ENCODE measurements at places on chromosomes 16 and 17.

- peak; percentile 60 for DNase-seq
These were observed at the start of gene ADCY7 for GRCh38 chr16:50266337-50267091. ADCY7 (plus strand) TSS chr16:50266551; CDS start chr16:50288180, 21,629 bp downstream.

GRCh38 chr16:74079232-74079586, 217.4 kb upstream of the PSMD7 start:
- DNase-seq, result no peak

- no peak for DNase-seq
These were observed 146.0 kb downstream of the FTO start for GRCh38 chr16:53849994-53850393.

DNA sequence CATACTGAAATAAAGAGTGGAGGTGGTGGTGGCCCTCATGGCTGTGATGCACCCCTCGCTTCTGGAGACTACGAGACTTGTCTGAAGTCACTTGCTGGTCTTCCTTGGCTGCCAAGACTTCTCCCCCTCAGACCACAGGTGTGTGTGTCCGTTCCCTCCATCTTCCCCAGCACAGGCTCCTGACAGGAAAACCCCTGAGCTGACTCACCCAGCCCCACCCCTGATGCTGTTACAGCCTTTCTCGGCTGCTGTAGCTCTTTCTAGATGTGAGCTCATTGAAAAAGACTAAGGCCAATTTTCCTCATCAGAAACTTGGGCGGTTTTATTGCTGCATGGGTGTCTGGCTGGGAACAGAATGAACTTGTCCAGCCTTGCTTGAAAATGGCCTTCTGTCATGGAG, 296.9 kb downstream of the TMEM114 start:
- no peak for DNase-seq

GRCh38 chr16:30927789-30928378, 4.5 kb downstream of the FBXL19 start:
- no peak for DNase-seq

GRCh38 chr16:8675183-8676159, 1.1 kb downstream of the ABAT start:
- no peak for DNase-seq

- no peak for DNase-seq
These were observed 2.9 kb upstream of the SCIMP start for GRCh38 chr17:5237541-5238016.

GRCh38 chr17:31653691-31654090, 205.4 kb downstream of the COPRS start:
- no peak for DNase-seq

DNA sequence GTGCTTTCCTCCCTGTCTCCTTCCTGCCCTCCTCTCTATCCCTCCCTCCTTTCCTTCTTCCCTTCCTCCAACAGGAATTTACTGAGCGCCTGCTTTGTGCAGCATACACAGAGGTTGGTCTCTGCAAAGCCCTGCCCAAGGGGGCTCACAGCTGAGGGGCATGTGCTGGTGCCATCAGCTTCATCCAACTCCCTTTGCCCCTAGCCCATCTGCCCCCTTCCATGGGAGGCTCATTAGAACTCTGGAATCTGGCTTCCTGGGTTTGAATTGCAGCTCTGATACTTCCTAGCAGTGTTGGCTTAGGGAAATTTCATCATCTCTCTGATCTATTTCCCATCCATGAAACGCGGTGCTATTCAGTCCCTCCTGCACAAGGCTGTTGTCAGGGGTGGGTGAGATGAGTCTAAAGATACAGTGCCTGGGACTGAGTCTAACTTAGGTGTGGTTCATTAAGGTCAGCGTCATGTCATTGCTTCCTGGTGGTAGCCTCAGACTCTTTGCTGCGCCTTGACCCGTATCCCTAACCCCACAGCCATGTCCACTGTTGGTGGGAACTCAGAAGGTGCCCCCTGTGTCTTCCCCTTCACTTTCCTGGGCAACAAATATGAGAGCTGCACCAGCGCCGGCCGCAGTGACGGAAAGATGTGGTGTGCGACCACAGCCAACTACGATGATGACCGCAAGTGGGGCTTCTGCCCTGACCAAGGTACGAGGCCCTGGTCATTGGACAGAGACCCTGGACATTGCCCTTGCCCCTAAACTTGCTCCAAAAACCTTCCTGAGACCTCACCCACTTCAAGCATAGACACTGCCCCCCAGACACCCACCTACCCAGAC, 10.3 kb downstream of the MMP2 start:
- DNase-seq, result no peak

- DNase-seq, result no peak
These were observed 16.5 kb upstream of the ZNF750 start for GRCh38 chr17:82856361-82856760.

GRCh38 chr17:77011173-77012011, 129.4 kb upstream of the SEC14L1 start:
- DNase-seq, result no peak

- no peak for DNase-seq
These were observed 356.0 kb downstream of the CA10 start for GRCh38 chr17:51802544-51802943.

DNA sequence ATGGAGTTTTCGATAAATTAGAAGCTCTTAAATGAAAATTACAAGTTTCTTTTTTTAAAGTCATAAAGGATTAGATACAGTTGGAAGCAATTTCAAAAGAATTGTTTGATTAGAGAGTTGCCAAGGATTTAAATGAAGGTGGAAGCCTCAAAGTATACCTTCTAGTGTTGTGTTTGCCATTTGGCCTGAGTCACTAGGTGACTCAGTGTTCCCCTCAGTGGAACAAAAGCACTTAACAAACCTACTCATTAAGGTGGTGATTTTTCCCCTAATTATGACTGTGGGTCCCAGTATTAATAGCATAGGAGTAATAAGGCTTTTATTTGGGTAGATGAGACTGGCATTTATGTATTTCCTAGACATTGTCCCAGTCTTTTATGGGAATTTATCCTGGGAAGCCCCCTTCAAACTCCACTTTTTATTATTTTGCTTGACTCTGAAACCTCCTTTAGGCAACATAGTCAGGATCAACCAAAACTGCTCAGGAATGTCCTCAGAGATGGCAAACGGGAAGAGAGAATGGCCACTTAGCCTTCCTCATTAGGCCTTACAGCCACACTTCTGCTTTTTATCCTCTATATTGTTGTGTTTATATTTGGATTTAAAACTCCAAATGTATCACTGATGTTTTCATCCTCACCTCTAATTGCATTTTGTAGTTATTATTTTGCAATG, 161.0 kb downstream of the FTO start:
- DNase-seq, result no peak

GRCh38 chr17:13918247-13918646, 151.1 kb upstream of the COX10 start:
- DNase-seq, result no peak

DNA sequence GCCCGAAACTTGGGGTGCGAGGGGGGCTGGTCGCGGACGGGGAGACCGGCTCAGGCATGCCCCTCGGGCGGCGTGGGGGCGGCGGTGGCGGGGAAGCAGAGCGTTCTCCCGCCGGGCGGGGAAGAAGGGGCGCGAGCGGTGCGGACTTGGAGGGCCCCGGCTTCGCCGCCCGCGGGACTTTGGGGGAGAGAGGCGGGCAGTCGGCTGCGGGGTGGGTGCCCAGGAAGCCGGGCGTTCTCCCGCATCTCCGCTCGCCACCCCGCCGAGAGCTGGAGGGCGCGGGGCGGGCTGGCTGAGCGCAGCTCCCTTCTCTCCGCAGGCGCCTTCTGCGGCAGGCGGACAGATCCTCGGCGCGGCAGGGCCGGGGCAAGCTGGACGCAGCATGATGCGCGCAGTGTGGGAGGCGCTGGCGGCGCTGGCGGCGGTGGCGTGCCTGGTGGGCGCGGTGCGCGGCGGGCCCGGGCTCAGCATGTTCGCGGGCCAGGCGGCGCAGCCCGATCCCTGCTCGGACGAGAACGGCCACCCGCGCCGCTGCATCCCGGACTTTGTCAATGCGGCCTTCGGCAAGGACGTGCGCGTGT, 772 bp downstream of the NTN1 start:
- no peak for DNase-seq

- no peak for DNase-seq
These were observed 204.5 kb upstream of the CDH8 start for GRCh38 chr16:62240722-62241121.

GRCh38 chr16:65224994-65225393, 103.1 kb upstream of the CDH11 start:
- no peak for DNase-seq

DNA sequence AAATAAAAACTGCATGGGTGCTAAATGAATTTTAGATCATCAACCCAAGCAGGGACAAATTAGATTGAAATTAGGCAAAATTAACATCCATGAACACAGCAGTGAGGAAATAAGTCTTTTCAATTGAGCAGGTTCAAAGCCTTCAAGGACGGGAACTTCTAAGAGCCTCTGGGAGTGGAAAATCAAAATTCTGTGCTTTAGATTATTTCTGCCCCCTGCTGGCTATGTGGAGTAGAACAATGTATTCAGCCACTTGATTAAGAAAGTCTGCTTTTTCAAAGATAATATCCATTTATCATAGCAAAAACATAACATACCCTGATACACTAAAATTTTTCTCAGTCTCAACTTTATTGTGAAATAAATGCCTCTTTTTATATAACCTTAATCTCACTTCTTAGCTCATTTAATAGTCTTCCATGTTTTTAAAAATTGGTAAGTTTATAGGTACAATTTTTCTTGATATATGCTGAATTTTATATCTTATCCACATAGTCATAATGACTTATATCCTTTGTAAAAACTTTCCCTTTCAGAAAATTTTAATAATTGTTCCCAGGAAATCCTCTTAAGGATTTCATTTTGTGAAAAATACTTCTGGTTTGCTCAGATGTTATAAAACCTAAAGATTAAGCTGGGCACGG, 28.1 kb upstream of the NOL11 start:
- DNase-seq, result no peak

DNA sequence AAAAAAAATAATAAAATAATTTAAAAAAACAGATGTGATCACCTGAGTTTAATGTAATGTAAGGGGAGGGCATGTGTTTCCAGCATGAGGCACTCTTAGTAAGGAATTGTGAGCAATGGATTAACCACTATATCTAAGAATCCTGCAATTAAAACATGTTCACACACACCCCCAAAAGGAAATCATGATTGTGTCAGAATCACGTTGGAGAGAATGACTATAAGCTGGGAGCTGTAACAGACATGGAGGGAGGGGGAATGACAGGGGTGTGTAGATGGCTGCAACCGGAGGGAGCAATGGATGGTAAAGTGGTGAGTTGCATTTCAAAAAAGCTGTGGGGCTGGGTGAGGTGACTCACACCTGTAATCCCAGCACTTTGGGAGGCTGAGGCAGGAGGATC, 13.6 kb upstream of the CCL22 start:
- DNase-seq, result no peak

GRCh38 chr16:19555186-19555937, at the start of gene VPS35L:
VPS35L (plus strand) TSS chr16:19555703; CDS start chr16:19555730, 27 bp downstream.
- DNase-seq, result peak; percentile 94

DNA sequence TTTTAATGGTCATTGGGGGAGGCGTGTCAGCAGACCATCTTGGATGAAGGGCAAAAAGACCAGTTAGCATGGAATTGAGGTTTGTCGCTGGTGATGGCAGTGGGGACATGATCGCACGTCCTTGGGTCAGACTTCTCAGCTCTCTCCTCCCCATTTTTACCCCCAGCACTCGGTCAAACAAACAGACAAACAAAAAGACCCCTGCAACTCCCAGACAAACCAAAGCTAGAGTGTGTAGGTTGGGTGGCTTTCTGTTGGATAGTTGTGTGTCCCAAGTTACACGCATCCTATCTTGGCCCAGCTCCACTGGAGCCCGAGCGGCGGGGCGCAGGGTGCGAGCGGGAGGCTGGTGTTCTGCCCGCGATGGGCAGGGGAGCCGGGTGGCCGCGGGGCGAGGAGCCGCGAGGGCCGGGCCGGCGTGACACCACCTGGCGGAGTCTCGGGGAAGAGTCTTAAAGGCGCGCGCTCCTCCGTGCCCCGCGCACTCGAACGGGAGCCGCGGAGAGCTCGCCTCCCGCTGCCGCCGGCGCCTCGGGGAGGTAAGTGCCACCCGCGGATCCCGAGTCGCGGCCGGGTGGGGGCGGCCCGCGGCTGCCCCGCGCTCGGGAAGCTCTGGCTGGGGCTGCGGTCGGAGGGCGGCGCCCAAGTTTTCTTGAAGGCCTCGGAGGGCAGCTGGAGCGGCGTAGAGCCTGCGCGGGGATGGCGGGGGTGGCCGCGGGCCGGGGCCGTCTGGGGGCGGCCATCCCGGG, 18.5 kb upstream of the NTN1 start:
- DNase-seq, result no peak

DNA sequence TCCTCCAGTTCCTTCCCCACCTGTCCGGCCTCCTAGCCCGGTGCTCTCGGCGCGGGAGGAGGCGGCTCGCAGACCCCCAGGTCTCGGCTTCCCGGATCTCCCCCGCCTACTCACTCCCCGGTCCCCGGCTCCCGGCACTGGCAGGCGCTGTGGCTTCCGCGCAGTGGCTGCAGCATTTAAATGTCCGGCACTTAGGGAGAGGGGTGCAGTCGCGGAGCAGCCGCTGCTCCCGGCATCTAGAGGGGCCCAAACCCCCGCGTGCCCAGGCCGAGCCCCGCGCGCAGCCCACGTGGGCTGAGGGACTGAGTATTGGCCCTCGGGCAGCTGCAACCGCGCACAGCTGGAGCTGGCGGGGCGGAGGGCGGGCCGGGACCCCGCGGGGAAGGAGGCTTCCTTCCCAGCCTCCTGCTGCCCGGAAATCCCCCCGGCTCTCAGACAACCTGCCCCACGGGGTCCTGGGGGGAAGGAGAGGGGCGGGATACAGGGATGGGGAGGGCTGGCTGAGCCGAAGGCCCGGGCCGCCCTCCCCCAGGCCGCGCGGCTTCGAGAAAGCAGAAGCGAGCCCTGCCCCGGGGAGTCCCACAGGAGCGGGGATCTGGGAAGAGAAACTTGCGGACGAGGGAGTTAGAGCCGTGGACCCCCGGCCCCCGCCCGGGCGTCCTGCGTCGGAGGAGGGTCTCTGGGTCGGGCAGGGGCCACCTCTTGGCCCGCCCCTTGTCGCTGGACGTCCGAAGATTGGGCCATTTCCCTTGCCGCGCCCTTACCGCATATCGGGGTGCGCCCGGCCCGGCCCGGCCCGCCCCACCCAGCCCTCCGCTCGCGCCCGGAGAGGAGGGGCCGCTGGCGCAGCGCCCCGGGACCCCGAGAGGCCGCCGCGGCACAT, at the start of gene MMP25:
Gene MMP25, plus strand, starts transcription at position 804 of the 883 bp plus-strand sequence. CDS start 357 bp downstream, outside the sequence.
- no peak for DNase-seq

DNA sequence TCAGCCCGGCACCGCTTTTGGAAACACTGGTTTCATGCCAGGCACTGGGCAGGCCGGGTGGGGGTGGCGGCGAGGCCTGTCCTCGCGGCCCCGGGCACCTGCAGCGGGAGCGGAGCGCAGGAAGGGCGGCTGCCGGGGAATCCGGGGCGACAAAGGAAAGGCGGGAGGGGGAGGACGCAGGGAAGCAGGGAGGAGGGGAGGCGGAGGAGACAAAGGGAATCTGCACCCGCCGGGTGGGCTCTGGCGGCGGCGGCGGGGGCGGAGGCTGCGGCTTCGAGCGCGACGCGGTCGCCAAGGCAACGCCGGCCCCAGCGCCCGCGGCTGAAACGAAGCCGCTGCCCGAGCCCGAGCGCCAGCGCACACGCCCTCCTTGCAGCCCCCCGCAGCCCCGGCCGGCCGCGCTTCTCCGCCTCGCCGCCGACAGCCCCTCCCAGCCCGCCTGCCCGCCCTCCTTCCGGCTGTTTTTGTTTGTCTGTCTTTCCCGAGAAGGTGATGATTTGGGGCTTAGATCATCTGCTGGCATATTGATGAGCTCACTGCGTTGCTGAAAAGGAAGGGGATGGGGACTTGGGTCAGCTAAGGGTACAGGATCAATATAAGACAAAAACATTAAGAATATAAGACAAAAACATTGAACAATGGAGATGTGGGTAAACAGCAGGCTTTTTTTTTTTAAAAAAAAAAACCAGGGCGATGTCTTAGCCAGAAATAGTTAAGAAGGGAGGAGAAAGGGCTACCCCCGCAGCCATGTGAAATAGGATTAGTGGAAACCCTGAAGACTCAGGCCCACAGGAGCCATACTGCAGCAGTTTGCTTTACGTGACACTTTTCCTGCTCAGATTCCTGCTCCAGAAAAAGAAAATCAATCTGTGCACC, 32.7 kb downstream of the CDK5R1 start:
- no peak for DNase-seq
